Esophagus muscularis mucosa (tissue), 4 donors: ENCODE measurements at places on chromosomes 2 and 18. TPM values are rescaled to one million over a fixed set of nuclear protein-coding genes. Genes with fewer than 3 reads are reported as not detected.

DNA sequence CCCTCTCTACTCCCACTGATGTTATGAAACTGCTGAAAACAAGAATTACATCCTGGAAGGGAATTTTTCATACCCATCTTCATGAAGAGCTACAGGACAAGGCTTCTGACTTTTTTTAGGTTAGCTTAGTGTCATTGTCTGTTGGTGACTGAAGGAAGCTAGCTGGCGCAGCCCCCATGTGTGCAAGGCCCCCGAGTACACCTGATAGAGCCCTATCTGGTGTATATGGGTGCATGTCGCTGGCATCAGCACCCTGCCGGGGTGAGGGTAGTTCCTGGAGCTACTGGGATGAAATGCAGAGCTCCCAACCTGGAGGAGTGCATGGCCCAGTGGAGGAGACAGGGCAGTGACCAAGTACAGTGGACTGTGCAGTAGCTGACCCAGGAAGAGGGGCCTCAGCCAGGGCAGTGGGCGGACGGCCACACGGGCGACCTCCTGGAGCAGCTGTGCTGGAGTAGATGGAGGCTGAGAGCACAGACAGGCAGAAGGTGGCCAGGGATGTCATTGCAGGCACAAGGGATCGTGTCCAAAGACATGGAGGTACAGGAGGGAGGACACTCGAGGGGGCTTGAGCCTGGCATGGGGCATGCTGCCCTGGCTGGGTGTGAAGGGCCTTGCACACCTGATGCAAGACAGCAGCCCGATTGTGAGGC is 12.1 kb downstream of the IMPA2 start:
- no peak for DNase-seq

GRCh38 chr2:209005371-209005770 is 418.5 kb upstream of the MAP2 start:
- DNase-seq, result no peak

DNA sequence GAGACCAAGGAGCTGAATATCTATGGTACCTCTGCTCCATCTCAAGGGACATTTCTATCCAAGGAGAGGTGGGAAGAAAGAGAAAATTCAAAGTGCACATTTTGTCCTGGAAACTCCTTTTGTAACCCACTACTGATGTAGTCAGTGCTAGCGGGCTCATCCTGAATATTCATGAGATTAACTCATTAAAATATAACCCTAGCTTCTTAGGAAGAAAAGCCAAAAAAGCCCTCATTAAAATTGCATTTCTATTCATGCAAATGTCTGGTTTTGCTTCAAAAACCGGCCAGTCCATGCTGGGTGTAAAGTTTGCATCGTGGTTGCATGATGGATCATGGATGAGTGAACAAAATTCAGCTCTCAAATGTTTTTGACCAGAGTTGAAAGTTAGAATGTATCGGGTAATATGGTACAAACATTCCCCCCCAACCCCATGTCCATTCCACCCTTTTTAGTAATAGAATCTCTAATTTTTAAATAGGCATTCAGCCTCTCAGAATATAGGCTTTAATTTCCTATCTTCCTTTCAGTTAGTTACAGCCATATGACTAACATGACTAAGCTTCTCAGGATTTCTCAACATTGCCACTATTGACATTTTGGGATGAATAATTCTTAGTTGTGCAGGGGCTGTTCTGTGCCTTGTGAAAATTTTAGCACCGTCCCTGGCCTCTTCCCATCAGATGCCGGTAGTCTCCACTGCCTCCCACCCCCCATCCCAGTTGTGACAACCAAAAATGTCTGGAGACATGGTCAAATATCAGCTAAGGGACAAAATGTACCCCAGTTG is 104.2 kb upstream of the RND3 start:
- no peak for DNase-seq

DNA sequence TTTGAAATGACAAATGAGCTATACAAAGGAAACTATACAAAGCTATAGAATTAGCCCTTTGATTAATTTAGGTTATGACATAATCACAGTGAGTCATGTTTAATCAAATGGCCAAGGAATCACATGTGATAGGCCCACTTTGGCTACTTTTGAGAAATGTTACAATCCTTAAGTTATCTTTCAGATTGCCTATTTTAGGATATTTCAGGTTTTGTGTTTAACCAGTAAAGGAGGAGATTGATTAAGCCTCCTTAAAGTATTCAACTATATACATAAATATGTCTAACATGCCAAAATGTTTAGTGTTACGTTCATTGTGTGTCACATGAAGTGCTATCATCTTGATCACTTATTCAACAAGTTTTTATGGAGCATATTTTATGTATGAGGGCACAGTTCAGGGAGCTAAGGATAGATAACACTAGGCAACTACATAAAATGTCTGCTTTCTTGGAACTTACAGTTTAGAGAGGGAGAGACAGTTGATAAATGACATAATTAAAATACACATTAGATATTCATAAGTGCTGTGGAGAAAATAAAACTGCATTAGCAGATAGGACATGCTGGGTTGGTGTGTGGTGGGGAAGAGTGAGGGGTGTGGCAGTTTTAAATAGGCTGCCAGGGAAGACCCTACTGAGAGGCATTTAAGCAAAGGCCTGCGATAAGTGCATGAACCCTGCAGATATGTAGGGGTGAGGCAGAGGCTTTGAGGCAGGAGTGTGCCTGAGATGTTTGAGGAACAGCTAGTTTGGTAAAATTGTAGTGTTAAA is 77.2 kb downstream of the LTBP1 start:
- peak; percentile 29 for DNase-seq

DNA sequence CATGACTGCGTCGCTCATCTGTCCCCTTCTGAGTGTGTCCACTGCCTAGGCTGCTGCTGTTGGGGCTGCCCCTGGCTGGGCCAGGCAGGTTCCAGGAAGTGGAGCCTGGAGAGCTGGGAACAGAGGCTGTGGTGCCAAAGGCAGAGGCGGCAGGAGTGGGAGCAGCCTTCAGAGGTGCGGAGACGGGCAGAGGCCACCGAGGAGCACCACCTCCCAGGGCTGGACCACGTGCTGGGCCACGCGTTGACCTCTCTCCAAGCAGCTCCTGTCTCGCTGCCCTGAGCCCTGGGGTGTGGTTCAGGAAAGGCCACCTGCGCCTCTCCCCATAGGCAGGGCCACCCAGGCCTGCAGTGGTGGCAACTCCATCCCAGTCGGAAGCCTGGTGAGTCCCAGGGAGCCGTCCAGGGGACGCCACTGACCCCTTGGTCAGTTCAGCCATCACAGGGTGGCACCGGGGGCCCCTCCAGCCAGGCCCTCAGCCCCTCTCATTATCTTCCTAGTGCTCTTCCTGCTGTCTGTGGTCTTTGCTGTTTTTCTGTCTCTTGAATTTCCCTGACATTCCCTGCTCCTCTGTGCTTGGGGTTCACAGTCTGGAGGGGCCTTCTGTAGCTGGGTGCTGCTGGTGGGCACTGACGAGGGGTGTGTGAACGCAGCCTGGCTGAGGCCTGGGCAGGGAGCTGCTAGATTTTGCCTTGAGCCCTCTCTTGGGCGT is 122.8 kb upstream of the HS6ST1 start:
- DNase-seq, result peak; percentile 53

- no peak for DNase-seq
Observed at GRCh38 chr18:40407909-40408308, 1547.1 kb upstream of the PIK3C3 start.

GRCh38 chr18:34600158-34600557 is 109.9 kb upstream of the DTNA start:
- no peak for DNase-seq

DNA sequence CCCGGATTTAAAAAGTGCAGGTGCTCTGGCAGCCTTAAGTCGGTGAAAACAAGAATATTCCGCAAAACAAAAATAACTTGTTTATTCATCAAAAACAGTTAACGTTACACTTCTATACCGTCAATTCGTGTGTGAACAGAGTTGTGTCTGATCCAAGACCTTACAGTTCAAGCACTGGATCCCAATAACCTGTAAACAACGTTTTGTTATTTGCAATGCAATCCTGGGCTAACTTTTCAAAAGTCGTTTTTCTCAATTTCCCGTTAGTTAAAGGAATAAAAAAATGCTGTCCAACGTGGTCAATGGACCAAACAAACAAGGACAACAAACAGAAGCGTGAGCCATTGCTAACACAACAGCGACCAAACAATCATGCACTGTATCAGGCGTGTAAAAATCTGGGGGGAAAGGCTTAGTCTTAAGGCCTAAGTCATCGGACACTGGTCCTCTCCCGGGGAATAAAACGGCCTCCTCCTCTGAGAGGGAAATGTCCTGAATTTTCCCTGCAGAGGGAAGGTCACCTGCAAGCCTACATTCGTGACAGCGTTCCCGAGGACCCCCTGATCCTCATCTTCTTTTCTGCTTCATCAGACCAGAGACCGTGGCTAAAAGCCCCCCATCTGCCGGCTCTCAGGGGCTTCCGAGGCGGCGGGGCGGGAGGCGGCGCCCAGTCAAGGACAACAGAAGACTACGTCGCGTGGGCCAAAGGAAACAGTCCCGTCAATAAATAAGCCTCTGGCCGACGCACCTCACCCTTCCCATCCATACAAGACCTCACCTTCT is 490 bp downstream of the NDUFS1 start:
- no peak for DNase-seq

DNA sequence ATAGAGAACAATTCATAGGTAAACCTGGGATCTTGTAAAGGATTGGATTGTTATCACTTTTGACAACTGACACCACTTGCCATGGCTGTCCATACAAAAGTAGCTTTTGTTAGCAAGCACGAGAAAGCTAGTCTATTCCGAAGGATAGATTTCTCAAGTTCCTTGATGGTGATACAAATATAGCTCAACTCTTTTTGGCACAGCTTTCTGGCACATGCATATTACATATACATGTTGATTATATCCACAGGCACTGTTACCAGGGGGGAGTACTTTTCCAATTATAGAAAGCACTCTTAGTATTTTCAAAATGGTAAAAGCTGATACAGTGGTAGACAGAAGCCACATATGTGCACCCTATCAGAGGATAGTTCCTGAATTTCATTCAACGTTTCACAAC is 168.9 kb downstream of the UPP2 start:
- DNase-seq, result no peak

GRCh38 chr18:44802508-44802907 is 121.8 kb downstream of the SETBP1 start:
- no peak for DNase-seq

DNA sequence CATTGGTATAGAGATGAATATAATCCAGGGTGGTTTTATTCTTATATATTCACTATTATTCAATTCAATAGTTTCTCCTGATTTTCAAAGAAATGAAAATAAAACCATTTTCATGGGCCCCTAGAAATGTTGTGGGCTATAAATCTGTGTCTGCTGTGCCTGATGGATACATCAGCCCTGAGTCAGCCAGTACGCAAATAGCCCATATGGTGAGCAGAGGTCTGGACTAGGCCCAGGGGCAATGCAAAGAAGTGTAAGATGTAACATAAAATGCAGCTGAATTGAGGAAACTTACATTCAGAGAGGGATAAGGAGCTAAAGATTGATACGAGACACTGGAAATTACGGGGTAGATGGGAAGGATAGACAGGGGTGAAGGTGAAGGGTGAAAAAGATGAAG is 122.5 kb downstream of the MAIP1 start:
- DNase-seq, result no peak

- DNase-seq, result no peak
Observed at GRCh38 chr18:57576316-57576715, 10.2 kb downstream of the FECH start.

DNA sequence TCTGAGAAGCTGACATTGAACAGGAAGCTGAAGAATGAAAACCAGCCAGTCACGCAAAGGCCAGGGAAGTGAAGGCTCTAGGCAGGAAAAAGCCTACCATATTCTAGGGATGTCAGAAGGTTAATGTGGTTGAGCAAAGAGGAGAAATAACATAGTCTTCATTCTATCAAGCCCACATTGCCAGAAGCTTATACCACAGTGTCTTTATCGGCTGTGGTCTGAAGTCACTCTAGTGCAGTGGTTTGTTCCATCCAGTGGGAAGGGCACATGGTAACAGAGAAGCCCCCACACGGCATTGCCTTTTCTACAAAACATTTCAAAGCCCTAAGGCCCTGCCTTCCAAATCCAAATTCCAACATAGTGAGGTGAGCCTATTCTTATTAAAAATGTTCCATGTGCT is 311.3 kb downstream of the TNS1 start:
- DNase-seq, result no peak

DNA sequence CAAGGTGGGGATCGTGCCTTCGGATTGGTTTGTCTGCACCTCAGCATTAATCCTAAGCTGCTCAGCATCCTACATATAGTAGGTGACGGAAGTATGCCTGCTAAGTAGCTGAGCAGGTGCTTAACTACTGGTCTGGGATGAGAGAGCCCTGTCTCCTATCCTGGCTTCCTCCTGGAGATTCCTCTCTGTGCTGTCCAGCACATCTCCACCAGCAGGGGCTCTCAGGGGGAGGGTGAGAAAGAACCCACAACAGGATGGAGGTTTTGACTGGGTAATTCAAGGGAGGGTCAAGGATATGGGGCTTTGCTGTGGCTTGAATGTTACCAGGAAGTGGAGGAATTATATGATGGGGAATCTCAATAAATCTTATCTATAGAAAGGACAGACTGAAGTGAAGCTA is 45.4 kb upstream of the KIF5C start:
- DNase-seq, result no peak

DNA sequence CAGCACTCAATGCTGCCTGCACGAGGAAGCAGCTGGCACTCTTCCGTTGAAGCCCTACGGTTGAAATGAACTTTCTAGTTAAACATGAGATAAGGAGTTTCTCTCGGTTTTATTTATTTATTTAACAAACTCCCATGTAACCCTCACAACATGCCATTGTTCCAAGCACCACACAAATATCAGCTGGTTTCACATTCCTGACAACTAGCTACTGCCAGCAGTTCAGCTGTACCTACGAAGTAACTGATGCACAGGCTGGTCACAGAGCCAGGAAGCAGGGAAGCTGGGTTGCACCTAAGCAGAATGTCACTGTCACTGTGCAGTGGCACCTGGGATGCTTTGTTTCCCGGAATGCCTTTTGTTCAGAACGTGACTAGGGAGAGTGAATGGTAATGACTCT is 18.1 kb downstream of the TIMM21 start:
- no peak for DNase-seq

DNA sequence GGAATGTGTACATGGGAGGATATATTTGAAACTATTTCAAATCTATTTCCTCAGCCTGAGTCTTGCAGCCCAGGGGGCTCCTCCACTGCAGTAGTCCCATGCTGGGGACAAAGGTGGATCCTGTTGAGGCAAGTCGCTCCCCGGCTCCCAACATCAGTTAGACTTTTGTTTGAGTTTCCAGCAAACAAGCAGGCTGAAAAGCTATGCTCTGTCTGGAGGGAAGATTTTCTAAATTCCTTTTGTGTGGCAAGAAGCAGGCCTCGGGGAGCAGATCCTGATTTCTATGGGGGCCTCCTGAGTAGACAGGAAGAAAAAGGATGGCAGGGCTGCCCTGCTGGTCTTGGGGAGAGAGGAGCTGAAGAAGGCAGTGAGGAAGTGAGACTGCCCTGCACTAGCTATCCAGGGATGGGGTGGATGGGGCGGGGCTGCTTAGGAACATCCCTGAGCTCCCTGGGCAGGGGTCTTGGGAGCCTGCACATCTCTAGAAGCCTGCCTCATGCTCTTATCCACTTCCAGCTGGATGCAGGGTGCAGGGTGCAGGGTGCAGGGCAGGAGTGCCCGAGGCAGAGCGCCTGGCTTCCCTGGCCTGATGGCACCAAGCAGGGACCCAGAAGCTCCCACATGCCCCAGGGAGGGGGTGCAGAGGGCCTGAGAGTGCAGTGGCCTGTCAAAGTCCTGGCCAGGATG is 6.0 kb upstream of the CIB4 start:
- DNase-seq, result no peak

- no peak for DNase-seq
Observed at GRCh38 chr2:13681936-13682335, 950.6 kb upstream of the LRATD1 start.

AGAP1 gene
- total RNA-seq, result 37.9 TPM

TRPM8 gene
- total RNA-seq, result not detected

FSIP2 gene
- 0.78 TPM for total RNA-seq

TSGA10 gene
- total RNA-seq, result 4.4 TPM
